ENCODE measurements at places on chromosomes 2 and 18. TPM values are rescaled to one million over a fixed set of nuclear protein-coding genes. Genes with fewer than 3 reads are reported as not detected.
A peak's percentile ranks its signal among the peaks of the same experiment; 100 is the strongest.

- DNase-seq: no peak
These were observed 44.9 kb downstream of the CYP27C1 start for GRCh38 chr2:127175041-127175721.

GRCh38 chr2:61328707-61329251 is 142.1 kb downstream of the USP34 start:
- DNase-seq: peak; percentile 31

DNA sequence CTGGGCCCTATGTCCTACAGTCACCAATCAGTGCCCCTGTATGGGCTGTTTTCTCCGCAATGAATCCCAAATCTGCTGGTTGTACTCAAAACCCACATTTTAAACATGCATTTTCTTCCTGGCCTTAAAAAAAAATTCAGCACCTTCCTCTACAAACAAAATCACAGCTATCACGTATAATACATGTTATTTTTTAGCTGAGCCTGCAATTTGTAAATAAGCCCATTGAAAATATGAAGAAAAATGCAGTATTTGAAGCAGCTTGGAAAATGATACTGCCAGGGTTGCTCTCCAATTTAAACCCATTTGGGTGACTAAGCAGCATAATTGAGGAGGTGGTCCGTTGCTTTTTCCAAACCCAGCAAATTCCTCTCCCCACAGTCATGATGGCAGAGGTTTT is 33.0 kb upstream of the GYPC start:
- no peak for DNase-seq

DNA sequence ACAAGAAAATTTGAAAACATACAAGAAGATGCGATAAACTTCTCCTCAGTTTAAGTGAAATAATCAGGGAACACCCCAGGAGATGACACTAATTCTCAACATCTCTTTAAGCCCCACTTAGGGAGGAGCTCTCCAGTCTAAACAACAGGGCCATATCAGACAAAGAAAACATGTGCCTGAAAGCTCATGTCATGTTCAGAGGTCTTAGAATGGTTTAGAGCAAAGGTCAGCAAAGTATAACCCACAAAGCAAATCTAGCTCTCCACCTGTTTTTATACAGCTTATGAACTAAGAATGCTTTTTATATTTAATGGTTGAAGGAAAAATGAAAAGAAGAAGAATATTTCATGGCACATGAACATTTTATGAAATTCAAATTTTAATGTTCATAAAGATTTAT is 155.6 kb upstream of the NOL4 start:
- DNase-seq: no peak

- no peak for DNase-seq
These were observed 2.4 kb downstream of the EPAS1 start for GRCh38 chr2:46299365-46300263.

The SEPTIN10 gene
- total RNA-seq: 99.8 TPM

DNA sequence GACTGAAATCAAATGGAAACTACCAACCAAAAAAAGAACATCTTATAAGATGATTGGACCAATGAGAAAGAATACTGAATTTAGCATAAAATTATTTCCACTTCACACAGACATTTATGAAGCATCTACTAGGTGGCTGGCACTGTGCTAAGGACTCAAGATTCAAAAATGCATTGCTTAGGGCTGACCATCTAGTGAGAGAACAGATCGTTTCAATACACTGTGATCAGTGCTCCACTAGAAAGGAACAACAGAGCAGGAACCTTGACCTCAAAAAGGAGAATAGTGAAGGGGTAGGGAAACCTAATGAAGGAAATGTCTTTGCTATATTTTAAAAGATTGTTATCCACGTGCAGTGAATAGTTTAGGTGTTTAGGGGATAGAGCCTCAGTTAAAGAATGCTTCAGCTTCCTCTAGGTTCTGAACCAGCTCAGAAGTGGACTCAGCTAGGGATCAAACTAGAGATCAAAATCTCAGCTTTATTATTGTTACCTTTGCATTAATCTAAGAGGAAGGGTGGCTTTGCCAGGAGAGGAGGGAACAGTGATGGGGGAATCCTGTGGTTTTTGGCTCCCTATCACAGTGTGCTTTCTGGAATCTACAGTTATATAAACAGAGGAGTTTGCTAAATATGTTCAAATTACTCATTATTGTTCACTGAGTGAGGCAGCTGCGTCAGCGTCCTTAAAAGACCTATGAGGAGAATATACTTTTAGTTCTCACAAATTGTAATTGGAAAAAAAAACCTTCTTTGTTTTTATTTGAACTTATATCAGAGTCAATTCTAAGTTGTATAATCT is 16.2 kb upstream of the BBS5 start:
- peak; percentile 42 for DNase-seq

DNA sequence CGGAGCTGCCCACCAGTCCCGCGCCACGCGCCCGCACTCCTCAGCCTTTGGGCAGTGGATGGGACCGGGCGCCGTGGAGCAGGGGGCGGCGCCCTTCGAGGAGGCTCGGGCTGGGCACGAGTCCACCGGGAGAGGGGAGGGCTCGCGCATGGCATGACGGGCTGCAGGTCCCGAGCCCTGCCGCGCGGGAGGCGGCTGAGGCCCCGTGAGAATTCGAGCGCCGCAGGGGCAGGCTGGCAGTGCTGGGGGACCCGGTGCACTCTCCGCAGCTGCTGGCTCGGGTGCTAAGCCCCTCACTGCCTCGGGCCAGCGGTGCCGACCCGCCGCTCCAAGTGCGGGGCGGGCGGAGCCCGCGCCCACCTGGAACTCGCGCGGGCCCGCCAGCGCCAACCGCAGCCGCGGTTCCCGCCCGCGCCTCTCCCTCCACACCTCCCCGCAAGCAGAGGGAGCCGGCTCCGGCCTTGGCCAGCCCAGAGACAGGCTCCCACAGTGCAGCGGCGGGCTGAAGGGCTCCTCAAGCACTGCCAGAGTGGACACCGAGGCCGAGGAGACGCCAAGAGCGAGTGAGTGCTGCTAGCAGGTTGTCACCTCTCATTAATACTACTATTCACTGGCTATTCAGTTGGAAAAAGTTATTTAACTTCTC is 3.6 kb upstream of the TTC21B start:
- DNase-seq: peak; percentile 55

- peak; percentile 60 for DNase-seq
These were observed 313.0 kb downstream of the RDH14 start for GRCh38 chr2:18247282-18248110.

GRCh38 chr18:22189449-22190166 is 20.2 kb downstream of the GATA6 start:
- DNase-seq: no peak

DNA sequence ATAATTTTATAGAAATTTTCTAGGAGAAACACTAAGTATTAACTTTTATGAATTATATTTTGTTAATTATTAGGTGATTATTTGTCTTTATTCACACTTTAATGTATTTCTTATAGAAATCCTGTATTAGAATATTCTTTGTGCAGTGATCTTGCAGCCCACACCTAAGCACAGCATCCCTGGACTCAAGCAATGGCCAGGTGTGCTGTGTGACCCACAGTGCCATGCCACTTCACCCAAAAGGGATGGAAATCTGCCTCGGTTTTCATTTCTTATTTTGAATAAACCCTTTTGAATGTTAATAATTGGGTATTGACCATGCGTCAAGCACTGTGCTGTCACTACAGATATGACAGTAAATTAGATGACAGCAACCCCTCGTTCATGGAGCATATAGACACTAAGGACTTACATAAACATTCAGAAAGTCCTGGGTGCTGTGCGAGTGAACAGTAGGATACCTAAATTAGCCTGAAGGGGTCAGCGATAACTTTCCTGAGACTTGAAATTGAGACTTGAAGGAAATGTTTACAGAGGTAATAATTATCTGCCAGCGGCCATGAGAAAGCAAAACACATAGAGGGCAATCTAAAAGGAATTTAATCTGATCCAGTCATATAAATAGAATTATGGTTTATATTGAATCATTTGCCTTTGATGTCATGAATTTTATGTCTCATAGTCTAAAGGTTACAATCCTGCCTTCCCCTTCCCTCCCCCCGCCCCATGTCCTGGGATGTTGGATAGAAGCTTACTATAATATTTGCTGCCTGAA is 52.7 kb upstream of the CALCRL start:
- DNase-seq: peak; percentile 50

GRCh38 chr18:46278481-46279465 is 174.6 kb downstream of the HAUS1 start:
- DNase-seq: peak; percentile 43

The LRRTM4 gene
- not detected for total RNA-seq

GRCh38 chr2:96092951-96093350 is 23.4 kb downstream of the ADRA2B start:
- DNase-seq: peak; percentile 22

DNA sequence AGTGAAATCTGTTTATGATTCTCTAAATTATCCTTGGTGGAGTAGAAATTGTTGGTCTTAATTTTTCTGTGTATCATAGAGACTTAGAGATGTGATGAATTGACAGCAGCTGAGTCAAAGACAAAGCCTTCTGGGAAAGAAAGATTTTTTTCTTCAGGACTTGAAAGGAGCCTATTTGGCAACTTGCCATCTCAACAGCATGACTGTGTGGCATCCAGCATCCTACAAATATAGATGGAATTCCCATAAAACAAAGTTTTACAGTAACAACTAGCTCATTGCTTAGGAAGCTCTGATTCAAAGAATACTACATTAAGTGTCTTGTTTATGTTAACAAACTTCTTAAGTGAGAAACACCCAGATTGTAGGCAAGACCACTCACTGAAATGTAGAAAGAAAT is 79.2 kb upstream of the SETBP1 start:
- DNase-seq: peak; percentile 79

The YIPF4 gene
- 54.6 TPM for total RNA-seq

DNA sequence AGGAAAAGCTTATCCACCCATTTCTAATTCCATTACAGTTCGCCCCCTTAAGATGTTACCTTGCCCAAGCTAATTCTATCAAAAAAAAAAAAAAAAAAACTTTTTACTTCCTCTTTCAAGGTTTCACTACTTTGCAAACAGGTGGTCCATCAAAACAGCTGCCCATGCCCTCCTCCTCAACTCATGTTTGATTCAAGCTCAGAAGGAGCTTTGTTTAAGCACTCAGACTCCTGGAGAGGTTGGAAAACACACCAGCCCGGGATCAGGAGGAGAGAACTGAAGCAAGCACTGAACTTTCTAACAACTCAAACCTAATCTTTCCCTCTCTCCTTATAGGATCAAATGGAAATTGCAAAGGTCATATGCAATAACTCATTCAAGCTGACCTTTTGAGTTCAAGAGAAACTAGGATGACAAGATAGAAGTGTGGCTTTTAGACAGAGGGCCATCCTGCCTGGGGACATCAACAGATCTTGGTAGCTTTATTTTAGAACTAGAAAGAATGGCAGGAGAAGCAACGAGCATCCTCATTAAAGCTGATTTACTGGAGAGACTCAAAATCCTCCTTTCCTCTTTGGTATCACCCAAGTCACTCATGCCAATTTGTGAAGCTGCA is 28.3 kb upstream of the FZD7 start:
- no peak for DNase-seq

The ALPP gene
- total RNA-seq: 0.45 TPM

GRCh38 chr18:23812546-23813440 is 123.5 kb downstream of the LAMA3 start:
- no peak for DNase-seq

GRCh38 chr2:78077633-78078032 is 555.5 kb upstream of the LRRTM4 start:
- DNase-seq: no peak

The PLCD4 gene
- not detected for total RNA-seq

DNA sequence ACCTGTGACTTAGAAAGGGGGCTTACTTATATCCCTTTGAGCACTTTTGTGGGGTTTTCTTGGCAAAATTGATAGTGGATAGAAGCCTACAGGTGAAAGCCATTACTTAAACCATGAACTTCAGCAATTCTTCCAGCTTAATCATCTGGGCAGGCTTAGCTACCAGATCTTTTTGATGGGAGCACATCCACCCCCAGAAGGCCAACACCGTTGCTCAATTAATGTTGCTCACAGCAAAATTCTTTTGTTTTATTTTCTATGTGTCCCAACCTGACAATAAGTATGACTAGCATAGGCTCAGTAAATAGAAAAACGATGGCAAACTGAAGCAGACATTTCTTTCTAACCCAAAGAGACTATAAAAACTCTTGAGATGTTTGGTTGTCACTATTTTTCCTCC is 269.4 kb upstream of the TCF4 start:
- DNase-seq: no peak

DNA sequence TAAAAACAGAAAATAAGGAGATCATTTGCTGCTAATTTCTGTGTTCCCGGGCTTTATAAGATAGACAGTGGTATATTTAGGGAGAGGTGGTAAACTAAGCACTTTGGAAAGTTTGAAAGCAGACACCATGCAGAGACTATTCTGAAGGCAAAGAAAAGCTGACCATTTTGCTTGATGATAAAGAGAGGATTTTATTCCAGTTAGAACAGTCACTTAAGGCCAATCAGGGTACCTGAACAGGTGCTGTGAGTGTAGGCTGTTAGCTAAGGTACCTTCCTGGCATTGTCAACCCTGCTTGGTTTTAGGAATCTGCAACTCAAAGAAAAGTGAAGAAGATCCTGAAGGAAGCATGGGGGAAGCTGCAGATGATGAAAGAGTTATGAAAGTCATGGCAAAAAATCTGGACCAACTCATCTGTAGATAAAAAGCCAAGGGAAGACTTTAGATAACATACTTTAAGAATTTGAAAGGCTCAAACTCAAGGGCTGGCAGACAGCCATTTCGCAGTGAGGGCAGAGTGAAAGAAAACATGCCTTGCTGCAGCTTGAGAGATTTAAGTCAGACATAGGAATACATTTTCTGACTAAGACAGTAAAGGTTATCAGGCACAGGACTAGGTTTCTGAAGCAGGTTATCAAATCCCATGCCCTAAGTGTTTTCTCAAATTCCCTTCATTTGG is 80.1 kb upstream of the ARL5A start:
- DNase-seq: no peak

DNA sequence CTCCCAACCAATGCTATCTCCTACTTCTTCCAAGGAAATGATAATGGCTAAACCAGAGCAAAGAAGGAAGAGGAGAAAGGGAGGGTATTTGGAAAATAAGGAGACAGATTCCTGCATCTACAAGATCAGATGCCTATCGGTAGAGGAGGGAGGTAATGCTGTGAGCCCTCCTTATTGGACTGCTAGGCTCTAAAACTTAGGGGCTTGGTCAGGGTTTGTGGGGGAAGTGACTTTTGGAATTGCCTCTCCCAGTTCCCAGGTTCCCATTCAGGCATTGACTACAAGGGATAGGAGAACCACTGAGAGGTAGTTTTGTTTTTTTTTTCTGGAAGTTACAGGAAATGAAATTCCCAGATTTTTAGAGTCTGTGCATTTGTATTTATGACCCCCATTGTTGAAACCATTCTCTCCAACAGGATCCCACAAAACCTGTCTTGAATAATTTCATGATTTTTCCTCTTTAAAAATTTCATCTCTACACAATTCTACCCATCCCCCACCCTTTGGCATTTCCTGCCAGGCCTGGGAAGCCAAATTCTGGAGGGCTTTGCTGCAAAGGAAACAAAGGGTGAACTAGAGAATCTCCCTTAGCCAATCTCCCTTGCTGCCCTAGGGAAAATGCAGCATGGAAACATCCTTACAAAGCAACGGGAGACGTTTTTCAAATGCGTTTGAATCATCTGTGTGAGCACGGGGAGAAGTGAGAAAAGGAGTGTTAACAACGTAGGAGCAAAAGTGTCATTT is 282.1 kb upstream of the EPAS1 start:
- peak; percentile 77 for DNase-seq

The ASB18 gene
- total RNA-seq: 1.1 TPM

- no peak for DNase-seq
These were observed 128.5 kb upstream of the SH3BP4 start for GRCh38 chr2:234823196-234823876.

Data from SJSA1 (cell line).